HS-5 (cell line): ENCODE measurements at places on chromosomes 4 and X.

DNA sequence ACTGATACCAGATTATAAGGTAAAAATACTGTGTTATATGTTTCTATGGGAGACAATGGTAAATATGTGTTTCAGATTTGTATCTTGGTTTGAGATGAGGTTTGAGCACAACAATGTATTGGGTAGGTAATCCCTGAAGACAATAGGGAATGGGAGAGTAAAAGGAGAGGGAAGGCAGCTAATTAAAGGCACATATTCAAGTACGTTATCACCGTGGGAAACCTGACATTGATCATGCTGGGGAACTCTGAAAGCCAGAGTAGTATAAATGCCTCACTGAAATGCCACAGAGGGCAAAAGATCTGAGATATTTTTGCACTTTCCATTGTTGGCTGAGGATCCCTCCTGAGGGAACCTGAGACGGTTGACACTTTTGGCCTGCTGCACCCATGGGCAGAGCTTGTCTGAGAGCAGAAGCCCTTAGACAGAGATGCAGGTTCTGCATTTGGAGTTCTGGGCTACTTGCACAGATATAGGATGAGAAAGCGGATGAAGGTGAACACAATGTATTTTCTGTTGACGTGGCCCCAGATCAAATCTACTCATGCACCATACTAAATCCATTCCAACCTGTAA lies 506.7 kb downstream of the PCDH18 start:
- no peak for DNase-seq

DNA sequence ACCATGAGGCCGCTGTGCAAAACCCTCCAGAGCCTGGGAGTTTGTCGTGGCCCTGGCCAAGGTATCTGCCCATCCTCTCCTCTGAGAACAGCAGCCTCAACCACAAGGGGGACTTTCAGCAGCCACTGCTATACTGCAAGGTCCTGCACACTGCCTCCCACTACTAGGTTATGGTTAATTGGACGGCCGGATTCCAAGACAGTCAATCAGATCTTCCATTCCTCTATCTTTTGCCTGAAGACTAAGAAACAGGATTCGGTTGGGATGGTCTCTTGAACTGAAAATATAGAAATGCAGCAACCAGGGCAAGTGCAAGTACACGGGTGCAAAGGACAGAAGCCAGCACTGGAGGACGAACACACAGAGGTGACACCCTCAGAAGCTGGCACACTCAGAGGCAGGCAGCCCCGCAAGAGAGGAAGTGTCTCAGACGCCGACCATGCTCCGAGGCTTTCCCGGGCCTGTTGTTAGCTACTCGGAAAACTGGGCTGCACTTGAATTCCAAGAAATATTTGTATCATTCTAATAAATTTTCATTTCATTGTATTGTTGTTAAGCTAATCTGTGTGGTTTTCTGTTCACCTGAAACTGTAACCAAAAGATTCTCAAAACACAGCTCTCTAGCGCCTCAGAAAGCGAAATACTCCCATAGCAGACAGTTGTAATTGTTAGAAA lies 63.3 kb downstream of the AFAP1 start:
- no peak for DNase-seq

GRCh38 chr4:60368986-60369385 lies 831.1 kb upstream of the ADGRL3 start:
- no peak for DNase-seq

- no peak for DNase-seq
Observed at GRCh38 chrX:130769835-130770234, 133.2 kb downstream of the ENOX2 start.

DNA sequence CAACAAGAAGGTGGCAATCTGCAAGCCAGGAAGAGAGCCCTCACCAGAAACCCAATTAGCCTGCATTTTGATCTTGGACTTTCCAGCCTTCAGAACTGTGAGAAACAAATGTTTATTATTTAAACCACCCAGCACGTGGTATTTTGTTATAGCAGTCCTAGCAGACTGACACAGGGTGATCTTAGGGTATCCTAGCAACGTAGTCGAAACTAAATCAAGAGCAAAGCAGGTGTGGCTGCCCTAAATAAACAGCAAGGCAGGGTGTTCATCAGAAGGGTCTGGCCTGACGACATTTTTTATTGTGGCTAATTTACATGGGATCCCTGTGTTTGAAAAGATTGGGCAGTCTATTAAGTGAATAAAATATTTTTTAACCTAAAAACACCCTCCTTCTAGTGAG lies 198.8 kb downstream of the VEGFC start:
- no peak for DNase-seq

GRCh38 chrX:22660756-22661155 lies 339.0 kb upstream of the DDX53 start:
- DNase-seq, result no peak

- no peak for DNase-seq
Observed at GRCh38 chr4:157791236-157791635, 381.6 kb downstream of the GASK1B start.

- no peak for DNase-seq
Observed at GRCh38 chrX:17053502-17053901, 107.0 kb downstream of the REPS2 start.

GRCh38 chr4:183402771-183403170 lies 41.7 kb upstream of the CDKN2AIP start:
- DNase-seq, result no peak

DNA sequence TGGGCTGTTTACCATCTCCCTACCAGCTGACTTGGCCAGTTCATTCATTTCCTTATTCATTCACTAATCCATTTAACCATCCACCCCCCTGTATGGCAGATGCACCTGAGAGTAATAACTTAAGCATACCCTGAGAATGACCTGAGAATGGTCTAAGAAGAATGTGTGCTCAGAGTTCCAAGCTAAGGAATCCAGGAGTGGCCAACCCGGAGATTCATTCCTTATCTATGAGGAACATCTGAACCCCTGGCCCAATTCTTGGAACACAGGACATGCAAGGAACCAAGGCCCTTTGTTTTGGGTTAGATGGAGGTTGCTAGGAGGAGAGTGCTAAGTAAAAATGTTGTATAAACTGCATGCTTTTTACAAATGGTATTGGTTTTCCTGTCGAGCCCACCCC lies 13.5 kb upstream of the STARD8 start:
- DNase-seq, result no peak
